Activated T-helper 1 cell treated with anti-CD3 and anti-CD28 coated beads, Interleukin-12 subunit alpha, Interleukin-12 subunit beta, Interleukin-2, Interleukin-4 antibody, amounts not matched to agents 30 ng/mL and 10 ng/mL and 1 ng/mL, durations not matched to agents 14 hours and 24 hours and 36 hours (primary cell): ENCODE measurements at places on chromosomes 1 and 21.

DNA sequence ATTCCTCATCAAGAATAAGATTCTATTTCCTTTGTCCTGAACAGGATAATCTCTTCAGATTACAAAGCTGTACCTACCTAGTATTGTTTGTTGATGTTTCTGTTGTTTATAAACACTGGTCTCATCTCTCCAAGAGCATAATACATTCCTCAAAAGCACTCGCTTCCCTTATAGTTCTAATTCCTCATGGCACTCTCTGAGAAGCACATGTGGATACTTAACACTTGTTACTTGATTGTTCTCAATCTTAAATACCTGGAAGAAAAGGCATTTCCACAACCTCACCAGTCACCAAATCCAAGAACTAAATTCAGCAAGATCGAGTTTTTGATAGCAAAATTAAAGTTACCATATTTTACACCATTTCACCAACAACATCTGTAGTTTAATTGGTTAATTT is 145.9 kb upstream of the DUSP10 start:
- DNase-seq, result no peak

DNA sequence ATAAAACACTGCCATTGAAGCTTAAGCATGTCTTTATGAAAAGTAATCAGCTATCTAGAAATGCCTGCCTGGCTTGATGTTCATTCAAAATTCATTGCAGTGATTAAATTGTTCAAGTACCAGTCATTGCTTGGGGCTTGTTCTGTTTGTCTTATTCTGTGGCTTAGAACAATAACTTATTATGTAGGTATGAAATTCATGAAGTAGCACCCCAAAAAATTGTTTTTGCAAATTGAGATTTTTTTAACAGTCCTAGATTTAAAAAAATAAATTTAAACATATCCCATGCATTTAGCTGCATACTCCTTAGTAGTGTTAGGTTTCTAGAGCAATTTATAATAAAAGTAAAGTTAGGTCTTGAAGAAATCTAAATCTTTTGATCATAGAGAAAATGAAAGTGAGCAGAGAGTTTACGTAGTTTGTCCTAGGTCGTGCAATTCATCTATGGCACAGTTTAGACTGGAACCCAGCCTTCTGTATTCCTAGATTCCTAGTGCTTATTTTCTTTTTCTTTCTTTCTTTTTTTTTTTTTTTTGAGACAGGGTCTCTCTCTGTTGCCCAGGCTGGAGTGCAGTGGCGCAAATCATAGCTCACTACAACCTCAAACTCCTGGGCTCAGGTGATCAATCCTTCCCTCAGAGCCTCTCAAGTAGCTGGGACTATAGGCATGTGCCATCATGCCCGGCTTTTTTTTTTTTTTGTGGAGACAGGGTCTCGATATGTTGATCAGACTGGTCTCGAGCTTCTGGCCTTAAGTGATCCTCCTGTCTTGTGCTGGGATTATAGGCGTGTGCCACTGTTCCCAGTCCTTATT is 9.3 kb downstream of the MIER1 start:
- DNase-seq, result no peak

DNA sequence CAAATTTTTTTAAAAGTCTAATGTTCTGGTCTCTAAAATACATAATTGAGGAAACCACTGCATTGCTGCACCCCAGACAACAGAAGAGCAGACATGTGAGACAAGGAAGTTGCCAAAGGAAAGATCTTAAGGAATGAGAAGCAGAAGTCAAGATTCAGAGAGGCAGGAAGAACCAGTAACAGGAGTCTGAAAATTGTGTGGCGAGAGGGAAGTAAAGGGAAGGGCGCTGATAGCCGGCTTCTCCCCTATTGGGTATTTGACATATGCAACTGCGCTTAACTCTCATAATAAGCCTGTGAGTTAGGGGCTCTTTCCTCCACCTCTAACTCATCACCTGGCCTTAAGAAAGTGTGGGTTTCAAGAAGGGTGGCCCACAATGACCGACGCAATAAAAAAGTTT is 21.9 kb upstream of the KIF14 start:
- DNase-seq, result no peak

GRCh38 chr1:21654209-21654608 is 14.9 kb downstream of the RAP1GAP start:
- no peak for DNase-seq

DNA sequence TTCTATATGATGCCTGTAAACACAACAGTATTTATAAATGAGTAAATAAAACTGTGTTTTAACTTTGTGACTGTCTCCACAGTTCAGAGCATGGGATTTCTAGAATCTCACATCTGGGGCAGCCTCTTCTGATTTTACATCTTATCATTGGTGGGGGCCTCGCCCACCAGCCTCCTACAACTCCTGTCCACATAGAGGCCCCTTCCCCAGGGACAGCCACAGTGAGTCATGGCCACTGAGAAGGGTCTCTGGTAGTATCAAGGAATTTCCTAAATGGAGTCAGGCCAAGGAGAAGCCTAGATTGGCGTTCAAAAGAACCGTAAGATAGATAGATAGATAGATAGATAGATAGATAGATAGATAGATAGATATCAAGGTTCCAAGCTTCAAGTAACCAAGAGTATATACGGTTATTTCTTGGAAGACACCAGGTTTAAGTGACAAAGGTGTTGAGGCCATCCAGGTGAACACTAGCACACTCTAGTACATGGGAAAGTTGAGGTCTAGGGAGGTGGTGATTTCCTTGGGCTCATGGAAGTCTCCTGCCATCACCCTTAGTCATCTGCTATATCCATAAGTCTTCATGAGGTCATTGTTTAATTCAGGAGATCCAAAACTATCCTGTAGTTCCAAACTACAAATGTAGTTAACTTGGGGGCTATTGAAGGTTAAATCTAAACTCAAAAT is 121.6 kb downstream of the SYT2 start:
- DNase-seq, result no peak

- no peak for DNase-seq
Measured at GRCh38 chr1:228171221-228171891, 5.8 kb downstream of the IBA57 start.

DNA sequence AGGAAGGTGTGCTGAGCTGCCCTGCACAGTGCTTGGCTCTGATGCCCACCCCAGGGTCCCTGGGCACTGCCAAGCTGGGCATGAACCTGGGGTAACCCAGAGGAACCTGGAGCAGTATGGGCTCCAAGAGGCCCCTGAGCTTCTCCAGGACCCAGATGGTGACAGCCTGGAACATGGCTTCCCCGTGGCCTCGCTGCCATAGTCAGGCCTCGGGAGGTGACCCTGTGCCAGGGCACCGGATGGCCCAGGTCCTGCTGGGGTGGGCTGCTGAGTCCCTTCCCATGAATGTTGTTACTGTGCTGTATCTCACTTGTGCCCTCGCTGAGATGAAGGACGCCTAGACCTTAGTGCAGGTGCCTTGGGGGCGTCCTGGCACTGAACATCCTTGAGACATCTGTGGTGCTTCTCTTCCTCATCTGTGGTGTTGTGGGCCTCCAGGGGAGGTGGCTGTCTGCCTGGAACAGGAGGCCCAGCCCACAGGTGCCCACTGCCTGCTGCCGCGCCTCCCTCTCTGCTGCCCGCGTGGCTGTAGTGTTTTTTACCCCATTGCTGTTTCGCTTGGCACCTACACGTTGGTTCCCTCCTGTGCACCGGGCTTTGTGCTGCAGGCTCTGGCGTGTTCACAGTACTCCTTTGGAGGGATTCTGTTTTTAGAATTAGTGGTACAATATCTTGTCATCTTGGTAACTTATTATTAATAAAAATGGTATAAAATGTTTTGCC is 160.3 kb downstream of the PCBP3 start:
- no peak for DNase-seq

DNA sequence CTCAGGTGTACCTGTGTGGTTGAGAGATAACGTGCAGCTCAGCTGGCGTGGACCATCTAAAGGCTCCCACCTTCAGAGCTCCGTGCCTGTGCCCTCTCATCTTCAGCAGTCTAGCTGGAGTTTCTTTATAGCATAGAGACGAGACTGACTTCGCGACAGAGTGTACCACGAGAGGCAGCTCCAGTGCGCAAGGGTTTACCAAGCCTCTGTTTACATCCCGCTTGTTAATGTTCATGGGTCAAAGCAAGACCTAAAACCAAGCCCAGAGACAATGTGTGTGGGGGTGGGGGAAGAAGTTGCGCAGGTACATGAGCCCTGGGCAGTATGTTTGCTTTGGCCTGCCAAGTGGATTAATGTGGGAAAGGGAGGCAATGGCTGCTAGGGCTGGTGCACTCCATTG is 15.6 kb downstream of the RHOU start:
- DNase-seq, result no peak

DNA sequence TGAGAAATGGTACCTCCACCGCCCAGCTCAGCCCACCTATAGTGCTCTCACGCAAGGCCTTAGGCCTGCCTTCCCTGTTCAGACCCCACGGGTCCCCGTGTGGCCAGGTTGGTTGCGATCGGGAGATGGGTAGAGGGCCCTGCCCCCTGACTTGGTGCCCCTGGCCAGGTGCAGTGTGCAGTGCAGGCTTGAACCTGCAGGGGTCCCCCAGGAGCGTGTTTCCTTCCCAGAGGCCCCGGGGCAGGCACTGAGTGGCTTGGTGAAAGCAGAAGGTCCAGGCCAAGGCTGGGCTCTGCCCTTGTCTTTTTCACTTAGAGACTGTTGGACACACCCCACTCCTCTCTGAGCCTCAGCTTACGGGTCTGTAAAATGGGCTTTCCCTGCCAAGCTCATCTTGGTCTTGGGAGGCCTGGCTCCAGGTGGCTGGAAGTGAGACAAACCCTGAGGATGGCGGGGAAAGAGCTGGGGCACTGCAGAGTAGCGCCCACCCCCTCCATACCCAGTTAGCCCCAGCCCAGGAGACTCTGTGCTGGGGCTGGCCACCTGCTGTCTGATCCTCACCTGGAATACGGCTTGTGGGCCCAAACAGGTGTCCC is 9.3 kb upstream of the HES5 start:
- no peak for DNase-seq

GRCh38 chr1:223319398-223319797 is 44.6 kb downstream of the SUSD4 start:
- DNase-seq, result no peak

DNA sequence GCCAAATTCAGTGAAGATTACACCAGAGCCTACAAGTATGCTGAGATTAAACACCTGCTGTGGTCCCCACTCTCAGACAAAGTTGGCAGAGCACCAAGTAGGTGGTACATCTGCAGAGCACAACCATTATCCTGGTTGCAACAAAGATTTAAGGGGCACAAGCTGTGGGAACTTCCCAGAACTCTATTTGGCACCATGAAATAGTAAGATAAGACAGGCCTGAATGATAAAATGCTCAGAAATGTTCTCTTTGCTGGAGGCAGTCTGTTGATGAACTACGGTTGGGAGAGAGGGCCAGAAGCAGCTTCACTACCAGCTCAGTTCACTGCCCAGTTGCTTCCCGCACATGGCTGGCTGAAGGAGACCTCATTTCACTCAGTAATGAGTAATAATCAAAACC is 19.9 kb downstream of the RPL5 start:
- no peak for DNase-seq

DNA sequence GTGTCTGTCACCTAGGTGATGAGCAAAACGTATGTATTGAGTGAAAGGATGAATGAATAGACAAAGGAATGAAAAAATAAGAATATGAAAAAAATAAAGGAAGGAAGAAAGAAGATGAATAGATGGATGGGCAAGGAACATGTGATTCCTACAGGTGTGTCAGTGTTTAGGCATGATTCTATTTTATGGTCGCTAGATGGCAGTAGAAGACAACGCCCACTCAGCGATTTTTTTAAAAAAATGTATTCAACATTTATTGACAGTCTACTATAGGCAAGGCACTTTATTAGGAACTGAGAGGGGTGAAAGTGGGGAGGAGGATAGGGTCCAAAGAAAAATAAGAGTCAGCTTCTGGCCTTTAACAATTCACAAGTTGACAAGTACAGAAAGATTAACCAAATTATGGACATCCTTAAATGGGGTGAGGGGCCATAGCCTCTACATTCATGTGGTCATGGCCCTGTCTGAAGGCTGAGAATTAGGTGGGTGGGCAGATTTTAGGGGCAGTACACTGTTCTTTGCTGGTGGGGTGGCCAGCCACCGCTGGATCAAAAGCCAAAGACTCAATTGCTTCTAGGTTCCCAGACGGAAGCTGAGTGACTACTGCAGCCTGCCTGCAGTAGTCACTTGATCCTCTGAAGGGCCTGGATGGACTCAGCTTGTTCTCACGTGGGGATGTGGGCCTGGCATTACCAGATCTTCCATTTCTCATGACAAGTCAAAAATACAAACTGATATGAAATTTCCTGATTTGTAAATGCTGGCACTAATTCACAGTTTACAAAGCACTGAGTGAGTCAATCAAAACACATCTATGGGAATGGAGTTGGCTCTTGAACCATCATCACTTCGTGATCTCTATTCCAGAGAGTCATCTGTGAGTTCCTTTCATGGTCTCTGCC is 83.9 kb downstream of the FASLG start:
- DNase-seq, result no peak

DNA sequence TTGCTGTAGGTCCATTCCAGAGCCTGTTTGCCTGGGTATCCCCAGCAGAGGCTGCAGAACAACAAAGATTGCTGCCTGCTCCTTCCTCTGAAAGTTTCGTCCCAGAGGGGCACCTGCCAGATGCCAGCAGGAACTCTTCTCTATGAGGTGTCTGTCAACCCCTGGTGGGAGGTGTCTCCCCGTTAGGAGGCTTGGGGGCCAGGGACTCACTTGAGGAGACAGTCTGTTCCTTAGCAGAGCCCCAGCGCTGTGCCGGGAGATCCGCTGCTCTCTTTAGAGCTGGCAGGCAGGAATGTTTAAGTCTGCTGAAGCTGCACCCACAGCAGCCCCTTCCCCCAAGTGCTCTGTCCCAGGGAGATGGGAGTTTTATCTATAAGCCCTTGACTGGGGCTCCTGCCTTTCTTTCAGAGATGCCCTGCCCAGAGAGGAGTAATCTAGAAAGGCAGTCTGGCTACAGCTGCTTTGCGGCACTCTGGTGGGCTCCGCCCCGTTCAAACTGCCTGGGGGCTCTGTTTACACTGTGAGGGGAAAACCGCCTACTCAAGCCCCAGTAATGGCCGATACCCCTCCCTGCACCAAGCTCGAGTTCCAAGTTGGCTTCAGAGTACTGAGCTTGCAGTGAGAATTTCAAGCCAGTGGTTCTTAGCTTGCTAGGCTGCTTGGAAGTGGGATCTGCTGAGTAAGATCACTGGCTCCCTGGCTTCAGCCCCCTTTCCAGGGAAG is 8.7 kb upstream of the SLC25A24 start:
- no peak for DNase-seq

DNA sequence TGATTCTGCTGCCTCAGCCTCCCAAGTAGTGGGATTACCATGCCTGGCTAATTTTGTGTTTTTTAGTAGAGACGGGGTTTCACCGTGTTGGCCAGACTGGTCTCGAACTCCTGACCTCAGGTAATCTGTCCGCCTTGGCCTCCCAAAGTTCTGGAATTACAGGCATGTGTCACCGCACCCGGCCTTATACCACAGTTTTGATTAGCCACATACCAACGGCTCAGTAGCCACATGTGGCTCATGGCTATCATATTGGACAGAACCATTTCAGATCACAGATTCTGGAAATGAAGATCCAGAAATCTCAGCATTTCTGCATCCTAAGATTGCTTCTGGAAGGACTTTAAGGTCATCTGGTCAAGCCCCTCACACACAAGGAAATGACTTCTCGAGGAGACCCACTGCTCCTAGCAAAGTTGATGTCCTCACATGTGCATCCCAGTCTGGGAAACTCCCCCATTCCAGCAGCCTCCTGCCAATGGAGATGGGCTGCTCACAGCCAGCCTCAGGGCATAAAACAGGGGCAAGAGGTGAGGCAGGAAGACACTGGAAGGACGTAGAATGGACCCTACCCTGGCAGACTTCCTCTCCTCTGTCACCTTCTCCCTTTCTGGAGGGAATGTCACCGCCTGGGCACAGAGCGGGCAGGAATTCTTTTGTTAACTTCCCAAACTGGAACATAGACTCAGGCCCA is 17.5 kb upstream of the CITED4 start:
- no peak for DNase-seq
